Testis (tissue), 5 donors: ENCODE measurements at places on chromosomes 5 and 9. TPM values are rescaled to one million over a fixed set of nuclear protein-coding genes. Genes with fewer than 3 reads are reported as not detected.

The MYMK gene
- total RNA-seq: not detected

The GAPT gene
- 0.62 TPM for total RNA-seq

The EMB gene
- 26.2 TPM for total RNA-seq

The OR1Q1 gene
- not detected for total RNA-seq

The PCDHA11 gene
- total RNA-seq: 2.9 TPM

The UHRF2 gene
- 56.1 TPM for total RNA-seq

The AQP7 gene
- 19.1 TPM for total RNA-seq

The PCDHA8 gene
- 1.9 TPM for total RNA-seq

The MAP1B gene
- total RNA-seq: 584 TPM

The LCN9 gene
- total RNA-seq: 0.68 TPM

The IFNA13 gene
- 0.63 TPM for total RNA-seq

The IL4 gene
- total RNA-seq: not detected

The TLX3 gene
- total RNA-seq: not detected

The PDCD1LG2 gene
- 0.81 TPM for total RNA-seq

GRCh38 chr5:146956217-146956616, 77.7 kb upstream of the PPP2R2B start:
- DNase-seq: no peak

GRCh38 chr5:65858316-65858715, 68.1 kb upstream of the ERBIN start:
- DNase-seq: no peak

GRCh38 chr5:173330338-173331206, 2.4 kb upstream of the STC2 start:
- DNase-seq: no peak

- DNase-seq: no peak
These were observed 1798.9 kb downstream of the MAT2B start for GRCh38 chr5:165304193-165304827.

DNA sequence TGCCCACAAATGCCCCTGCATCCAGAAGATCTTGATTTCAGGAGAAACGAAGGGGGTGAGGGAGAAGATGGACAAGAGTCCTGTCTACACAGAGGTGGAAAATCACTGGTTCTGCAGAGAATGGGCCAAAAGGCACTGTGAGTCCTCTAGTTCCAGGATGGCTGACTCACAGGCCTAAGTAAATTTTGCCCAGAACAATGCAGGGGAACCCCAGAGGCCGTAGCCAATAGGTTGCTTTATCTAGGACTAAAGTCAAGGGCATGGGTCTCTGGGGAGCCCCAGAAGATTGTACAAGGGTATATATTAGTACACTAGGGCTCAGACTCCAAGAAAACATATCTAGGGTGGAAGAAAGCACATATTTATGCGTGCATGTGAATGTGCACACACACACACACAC, 98.0 kb downstream of the SLIT3 start:
- DNase-seq: no peak

GRCh38 chr9:124830593-124830992, 22.7 kb upstream of the WDR38 start:
- no peak for DNase-seq

DNA sequence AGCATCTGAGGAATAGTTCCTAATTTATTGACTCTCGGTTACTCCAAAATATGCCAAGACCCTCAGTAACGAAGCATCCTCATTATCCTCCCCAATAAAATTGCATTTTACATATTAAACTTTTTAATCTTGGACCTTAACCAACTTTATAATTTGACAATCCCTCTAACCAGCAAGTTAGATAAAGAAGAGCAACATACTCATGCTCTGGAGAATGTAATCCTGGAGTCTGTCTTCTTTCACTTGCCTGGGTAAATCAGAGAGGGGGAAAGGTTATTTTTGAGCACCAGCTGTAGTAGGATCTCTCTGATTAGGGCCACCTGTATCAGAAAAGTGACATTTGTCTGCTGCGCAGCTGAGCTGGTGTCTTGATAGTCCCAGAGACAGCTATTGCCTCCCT, 59.8 kb downstream of the NDFIP1 start:
- no peak for DNase-seq

GRCh38 chr5:174300941-174301761, 255.6 kb downstream of the NSG2 start:
- peak; percentile 48 for DNase-seq

DNA sequence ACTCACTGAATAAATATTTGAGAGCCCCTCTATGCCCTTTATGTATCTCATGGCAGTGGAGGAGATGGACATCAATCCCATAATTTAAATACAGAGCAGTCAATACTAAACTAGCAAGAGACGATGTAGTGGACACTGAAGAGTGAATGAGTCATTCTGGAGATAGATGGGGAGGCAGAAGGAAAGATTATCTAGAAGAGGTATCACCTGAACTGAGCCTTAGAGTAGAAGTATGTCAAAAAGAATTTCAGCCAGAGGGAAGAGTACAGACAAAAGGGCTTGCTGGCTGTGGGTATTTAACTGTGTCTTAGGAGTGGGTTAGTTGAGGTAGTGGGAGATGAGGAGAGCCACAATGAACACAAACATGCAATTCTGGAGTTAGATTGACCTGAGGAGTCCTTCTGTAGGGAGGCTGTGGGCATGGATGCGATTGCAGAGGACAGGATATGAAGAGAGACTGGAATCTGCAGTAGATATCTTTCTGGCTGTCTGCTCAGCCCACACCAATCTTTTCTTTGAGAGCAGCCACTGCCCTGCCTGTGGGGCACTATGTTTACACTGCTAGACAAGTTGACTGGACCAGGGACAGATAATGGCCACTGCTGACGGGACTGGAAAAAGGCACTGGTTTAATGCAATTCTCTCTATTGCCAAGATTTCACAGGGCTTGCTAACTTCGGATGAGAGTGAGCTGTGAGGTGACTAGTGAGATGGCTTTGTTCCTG, 63.9 kb upstream of the NR5A1 start:
- no peak for DNase-seq

- DNase-seq: no peak
These were observed 6.9 kb downstream of the CETN3 start for GRCh38 chr5:90402521-90403255.

- DNase-seq: no peak
These were observed 130.8 kb downstream of the PCSK1 start for GRCh38 chr5:96302174-96302738.

DNA sequence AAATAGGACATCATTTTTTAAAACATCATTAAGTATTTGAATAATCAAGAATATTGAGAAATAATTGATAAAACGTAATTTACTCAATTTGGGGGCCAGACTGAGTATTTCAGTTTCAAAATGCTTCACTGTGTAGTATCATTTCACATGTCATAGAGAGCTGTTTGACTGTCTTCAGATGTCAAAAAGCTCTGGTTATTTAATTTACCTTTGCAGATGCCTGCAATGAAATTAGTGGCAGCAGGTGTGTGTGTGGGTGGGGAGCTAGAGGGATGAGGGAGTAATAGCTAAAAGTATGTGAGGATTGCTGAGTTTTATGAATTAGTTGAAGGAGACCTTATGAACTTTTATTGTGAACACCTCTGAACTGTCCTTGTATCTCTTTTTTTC, 567.2 kb upstream of the MEF2C start:
- DNase-seq: no peak

- no peak for DNase-seq
These were observed 66.5 kb upstream of the RICTOR start for GRCh38 chr5:39140558-39141168.

DNA sequence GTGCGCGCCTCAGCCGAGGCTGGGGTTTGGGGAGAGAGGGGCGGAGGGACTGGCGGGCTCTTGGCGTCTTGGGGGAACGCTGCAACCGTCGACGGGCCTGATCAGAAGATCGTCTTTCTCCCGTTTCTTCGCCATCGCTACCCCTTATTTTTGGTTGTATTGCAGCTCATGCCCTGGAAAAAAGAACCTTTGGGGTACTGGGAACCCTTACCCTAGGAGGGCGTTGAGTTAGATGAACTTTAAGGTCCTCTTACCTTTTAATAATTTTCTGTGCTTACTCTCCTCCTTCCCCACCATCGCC, 719 bp downstream of the PAIP2 start:
- DNase-seq: no peak

DNA sequence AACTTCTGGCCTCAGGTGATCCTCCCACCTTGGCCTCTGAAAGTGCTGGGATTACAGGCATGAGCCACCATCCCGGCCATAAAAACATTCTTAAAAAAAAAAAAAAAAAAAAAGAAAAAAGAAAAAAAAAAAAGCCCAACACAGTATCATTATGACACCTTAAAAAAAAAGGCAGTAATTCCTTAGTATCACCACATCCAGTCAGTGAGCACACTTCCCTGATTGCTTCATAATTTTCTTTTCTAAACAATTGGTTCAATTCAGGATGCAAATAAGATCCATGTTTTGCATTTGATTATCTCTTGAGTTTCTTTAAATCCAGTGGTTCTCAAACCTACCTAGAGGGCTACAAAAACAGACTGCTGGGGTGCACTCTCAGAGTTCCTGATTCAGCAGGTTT, 182.5 kb downstream of the CDK5RAP2 start:
- no peak for DNase-seq

GRCh38 chr9:21029661-21030060, 1.8 kb downstream of the HACD4 start:
- no peak for DNase-seq

DNA sequence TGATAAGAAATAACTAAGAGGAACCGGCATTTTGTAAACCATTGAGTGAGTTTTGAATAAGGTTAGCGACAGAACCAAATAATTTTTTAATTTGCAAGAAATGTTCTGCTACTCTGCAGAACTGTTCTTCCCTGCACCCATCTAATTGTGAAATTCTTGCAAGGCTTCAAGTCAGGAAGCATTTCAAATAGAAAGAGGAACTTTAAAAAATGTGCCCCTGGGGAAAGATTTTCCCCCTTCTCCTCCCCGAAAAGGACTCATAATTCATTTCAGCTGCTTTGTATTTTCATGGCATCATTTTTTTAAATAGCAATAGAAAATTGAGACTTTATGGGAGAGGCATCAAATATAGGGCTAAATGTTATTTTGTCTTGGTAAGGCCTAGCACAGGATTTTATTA, 180.9 kb upstream of the ANKRD55 start:
- no peak for DNase-seq

- no peak for DNase-seq
These were observed 323.3 kb upstream of the SLC30A5 start for GRCh38 chr5:68770551-68770950.

GRCh38 chr5:55982957-55983381, 11.8 kb downstream of the IL6ST start:
- DNase-seq: no peak

DNA sequence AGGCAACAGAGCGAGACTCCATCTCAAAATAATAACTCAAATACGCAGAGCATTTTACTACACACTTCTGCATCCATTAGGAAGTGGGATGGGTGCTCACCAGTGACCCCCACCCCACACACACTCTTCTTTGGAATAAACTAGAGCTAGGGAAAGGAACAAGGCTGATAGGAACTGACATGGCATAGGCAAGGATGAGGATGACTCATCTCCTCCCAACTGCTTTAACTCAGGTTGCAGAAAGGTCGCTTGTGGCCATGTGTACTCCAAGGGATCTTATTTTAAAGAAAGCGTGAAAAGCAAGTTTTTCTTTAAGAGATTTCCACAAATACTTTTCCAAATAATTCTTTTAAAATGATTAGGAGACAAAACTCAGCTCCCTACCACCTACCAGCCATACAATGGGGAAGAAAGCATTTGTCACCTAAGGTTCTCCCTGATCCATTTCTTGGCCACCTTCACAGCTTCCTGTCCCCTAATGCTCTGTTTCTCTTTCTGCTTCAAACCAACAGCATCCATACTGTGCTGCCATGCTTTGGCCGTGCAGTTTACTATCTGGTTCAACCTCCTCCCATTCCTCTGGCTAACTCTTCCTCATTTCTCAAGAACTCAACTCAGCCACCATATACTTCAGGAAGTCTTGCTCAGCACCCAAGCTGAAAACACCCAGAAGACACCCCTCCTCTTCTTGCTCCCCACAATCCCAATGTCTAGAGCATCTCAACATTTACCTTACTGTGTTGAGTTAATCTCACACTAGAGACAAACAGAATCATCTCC, 211.9 kb downstream of the ACTL7B start:
- no peak for DNase-seq

DNA sequence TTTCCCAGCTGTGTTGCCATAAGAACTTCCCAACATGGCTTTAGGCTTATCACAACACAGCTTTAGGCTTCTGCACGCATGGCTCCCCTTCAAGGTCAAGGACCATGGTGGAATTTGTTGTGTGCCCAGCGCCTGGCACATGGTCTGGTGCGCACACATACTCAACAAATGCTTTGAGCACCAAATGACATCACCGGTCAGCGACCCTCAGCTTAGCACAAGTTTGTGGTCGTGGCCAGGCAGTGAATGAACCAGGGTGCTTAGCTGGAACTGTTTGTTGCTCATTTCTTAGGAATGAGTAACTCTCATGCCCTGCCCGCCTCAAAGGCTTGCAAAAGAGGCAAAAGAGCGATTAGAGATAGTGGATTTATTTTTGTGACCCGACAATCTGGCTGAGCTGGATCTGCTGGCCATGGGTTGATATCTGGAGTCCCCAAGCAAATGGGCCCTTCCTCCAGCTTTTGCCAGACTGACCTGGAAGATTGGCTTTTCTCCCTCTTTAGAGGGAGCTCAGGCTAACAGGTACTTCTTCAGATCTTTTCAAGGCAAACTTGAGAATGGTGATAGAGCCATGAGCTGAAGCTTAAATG, 58.9 kb downstream of the DAP start:
- no peak for DNase-seq

DNA sequence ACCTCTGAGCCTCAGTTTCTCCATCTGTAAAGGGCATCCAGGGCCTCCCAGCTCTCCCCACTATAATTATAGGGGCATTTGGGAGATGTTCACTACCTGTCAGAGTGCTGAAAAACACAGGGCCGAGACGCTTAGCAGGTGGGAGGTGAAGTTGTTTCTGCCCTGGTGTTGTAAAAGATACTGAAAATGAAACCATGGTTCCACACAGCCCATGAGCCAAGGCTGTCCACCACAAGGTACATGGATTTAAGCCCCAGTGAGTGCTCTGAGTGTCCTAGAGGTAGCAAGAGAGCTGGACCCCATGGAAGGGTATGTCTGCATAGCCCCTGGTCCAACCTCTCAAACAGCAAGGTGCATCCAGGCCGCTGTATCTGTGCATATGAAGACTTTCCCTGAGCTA, 137.5 kb downstream of the C5orf15 start:
- DNase-seq: no peak

DNA sequence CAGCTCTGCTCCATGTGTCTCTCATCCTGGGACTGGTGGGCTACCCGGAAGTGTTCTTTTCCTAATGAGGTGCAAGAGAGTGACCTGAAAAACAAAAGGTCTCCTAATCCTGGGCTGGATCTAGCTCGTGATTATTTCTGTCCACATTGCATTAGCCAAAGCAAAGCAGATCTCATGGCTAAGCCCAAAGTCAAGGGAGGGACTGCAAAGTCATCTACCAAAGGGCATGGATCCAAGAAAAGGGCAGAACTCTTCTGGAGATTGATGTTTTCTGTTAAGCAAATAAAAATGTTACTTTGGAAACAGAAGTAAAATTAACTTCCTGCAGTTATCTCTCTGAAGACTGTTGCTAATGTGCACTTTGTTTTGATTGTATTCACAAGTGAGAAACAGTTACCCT, 225.2 kb downstream of the CFAP90 start:
- no peak for DNase-seq

- no peak for DNase-seq
These were observed 154.2 kb downstream of the ESM1 start for GRCh38 chr5:54831233-54831632.

GRCh38 chr5:172412724-172413286, 41.5 kb downstream of the SH3PXD2B start:
- DNase-seq: peak; percentile 87
